ENCODE measurements at places on chromosomes 3 and 15. TPM values are rescaled to one million over a fixed set of nuclear protein-coding genes. Genes with fewer than 3 reads are reported as not detected.

TMCO5A gene
- total RNA-seq, result not detected

DNA sequence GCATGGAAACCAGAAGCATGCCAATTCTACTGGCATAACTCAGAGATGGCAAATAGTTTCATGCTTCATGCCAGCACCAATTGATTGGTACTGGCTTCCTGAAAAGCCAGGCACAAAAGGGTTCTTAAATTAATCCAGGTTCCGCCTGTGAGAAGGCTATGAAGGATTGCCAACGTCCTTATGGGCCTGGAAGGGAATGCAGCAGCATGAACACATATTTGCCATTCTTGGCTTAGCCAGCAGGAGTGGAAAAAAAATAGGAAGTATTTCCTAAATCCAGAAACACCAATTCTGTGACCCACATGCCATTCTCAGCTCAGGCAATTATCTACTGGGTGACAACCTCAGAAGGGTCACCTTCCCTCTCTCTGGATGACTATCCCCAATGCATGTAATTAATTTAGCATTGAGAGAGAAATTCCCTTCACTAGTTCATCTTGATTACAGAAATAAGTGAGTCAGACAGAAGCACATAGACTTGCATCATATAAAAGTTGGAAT is 36.0 kb downstream of the ADAMTS9 start:
- no peak for DNase-seq

BRPF1 gene
- total RNA-seq, result 19.8 TPM

GRCh38 chr3:181264486-181264885 is 274.9 kb upstream of the DNAJC19 start:
- DNase-seq, result no peak

TM6SF1 gene
- 7.8 TPM for total RNA-seq

- DNase-seq, result no peak
These were observed 20.3 kb downstream of the PDZRN3 start for GRCh38 chr3:73604451-73604850.

GPD1L gene
- total RNA-seq, result 36.7 TPM

DNA sequence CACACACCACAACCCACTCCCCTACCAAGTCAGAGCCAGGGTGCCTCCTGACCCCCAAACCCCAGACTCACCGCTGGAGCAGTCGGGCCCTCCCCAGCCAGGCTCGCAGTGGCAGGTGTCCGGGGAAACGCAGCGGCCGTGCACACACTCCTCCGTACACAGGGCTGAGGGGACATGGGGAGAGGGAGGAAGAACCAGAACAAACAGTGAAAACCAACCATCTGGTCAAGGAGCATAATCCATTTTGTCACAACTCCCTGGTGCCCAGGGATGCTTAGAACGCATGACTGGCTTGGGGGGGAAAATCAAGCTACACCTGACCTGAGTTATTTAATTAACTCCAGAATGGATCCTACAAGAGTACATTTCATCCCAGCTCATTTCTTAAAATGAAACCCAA is 159.2 kb downstream of the MEGF11 start:
- peak; percentile 38 for DNase-seq

CPNE9 gene
- not detected for total RNA-seq

APBA2 gene
- 3.5 TPM for total RNA-seq

DNA sequence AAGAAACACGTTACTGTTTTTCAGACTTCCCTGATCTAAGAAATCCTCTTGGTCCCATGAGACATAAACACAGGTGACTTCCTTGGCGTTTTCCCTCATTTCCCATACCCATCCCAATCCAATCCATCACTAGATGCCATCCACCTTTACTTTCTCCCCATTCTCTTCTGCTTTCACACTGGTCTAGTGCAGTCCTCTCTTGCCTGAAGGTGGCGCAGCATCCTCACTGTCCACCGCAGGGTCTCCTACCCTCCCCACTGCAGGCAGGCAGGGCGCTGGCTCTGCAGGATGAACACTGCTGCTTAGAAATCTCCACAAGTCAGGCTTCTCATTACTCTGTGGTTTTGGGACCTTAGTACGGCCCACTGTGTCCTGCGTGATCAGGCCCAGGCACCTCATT is 58.2 kb downstream of the RAB7A start:
- no peak for DNase-seq

ITIH4 gene
- 16.3 TPM for total RNA-seq

GRCh38 chr15:29854413-29854812 is 32.1 kb upstream of the TJP1 start:
- no peak for DNase-seq

GRCh38 chr3:107676469-107677309 is 153.9 kb downstream of the BBX start:
- no peak for DNase-seq

ERICH6 gene
- 0.49 TPM for total RNA-seq

COLQ gene
- total RNA-seq, result 6.3 TPM

DNA sequence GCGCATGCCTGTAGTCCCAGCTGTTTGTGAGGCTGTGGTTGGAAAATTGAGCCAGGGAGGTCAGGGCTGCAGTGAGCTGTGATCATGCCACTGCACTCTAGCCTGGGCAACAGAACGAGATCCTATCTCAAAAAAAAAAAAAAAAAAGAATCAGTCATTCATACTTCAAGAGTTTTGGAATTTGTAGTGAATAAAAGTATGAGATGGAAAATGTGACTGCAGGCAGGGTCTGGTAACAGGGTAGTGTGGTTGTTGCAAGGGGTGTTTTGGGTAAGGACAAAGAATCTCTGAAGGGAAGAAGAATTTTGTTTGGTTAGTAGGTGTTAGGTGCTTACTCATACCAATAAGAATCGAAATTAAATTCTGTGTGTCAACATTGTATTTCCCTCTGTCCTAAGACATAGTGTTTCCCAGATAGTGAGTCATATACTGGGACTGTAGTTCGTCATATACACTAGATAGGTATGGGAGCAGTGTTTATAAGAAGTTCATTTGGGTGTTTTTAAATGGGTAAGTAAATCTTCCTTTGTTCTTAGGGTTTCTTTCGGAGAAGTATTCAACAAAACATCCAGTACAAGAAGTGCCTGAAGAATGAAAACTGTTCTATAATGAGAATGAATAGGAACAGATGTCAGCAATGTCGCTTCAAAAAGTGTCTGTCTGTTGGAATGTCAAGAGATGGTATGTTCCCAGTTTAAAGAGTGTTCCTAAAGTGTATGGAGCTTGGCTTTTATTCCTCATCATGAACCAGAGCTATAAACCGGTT is 14.2 kb downstream of the NR1D2 start:
- DNase-seq, result no peak

GRCh38 chr3:43525941-43526607 is 95.7 kb downstream of the ANO10 start:
- DNase-seq, result no peak

DNA sequence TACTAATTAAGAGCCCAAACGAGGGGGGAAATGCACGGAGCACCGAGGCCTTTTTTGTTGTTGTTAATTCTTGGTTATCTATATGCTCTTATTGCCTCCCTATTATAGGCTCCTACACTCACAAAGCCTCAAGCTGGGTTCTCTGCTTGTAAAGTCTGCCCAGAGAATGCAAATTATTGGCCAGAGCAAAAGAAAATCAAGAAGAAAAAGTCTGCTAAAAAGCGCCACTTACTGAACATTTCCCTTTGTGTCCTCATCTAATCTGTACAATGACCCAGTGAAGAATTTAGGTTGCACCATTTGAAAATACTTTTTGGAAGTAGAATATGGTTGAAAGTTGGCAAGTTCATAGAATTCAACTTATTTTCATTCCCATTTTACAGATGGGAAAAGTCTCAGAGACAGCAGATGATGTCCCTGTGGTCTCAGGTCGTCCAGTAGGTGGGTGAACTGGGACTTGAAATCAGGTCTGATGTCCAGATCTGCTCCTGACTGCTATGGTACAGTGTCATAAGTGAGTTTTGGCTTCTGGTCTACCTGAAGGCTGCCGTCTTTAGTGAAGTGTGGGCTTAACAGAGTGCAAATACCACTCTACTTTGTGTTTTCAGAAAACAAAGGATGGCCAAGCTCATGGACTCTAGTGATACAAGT is 1.1 kb upstream of the TNFAIP8L3 start:
- DNase-seq, result no peak

CNTN6 gene
- total RNA-seq, result 0.67 TPM

DNA sequence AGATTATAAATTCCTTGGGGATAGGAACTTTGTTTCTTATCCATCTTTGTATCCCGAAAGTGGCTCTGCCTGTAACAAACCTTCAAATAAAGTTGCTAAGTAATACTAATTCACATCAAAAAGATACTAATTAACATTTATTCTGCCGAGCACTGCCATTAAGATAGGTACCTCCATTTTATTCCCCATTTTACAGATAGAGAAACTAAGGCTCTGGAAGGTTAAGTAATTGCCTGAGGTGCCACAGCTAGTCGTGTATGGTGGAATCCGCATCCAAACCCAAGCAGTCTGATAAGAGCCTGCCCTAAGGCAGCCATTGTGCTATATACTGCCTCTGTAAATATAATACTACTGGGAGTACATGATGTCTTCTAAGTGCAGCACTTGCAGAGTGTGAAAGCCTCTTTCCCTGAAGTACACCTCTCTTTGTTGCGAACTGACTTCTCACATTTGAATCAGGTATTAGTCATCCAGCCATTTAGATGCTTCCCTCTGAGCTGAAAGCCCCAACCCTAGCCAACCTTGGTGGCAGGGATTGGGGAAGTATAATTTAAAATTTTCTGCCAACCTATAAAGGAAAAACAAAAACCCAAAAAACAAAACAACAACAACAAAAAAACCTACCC is 78.5 kb upstream of the CHD2 start:
- DNase-seq, result no peak

GRCh38 chr3:196991581-196992460 is 23.2 kb upstream of the PIGZ start:
- peak; percentile 47 for DNase-seq

RBPMS2 gene
- total RNA-seq, result 14.2 TPM

GRCh38 chr15:81281766-81282605 is 42.0 kb downstream of the STARD5 start:
- DNase-seq, result no peak

- DNase-seq, result no peak
These were observed 15.1 kb upstream of the ARID3B start for GRCh38 chr15:74525945-74526344.

- DNase-seq, result no peak
These were observed 215.2 kb upstream of the BCHE start for GRCh38 chr3:166052440-166052839.

- no peak for DNase-seq
These were observed 32.7 kb upstream of the OSTN start for GRCh38 chr3:191166368-191166767.

- no peak for DNase-seq
These were observed 7.5 kb downstream of the OXTR start for GRCh38 chr3:8761866-8762265.
